ENCODE measurements at places on chromosomes 12 and 14.
A peak's percentile ranks its signal among the peaks of the same experiment; 100 is the strongest.

GRCh38 chr12:102300824-102301461, 103.3 kb upstream of the PMCH start:
- H3K27ac ChIP-seq = no peak overlapping the region
- H3K4me3 ChIP-seq = no peak overlapping the region
- peak; percentile 45 for DNase-seq
- no peaks in the 10 kb centered on the region for H3K4me1 ChIP-seq
- no peaks in the 10 kb centered on the region for H3K36me3 ChIP-seq
- no peaks in the 10 kb centered on the region for H3K27me3 ChIP-seq

GRCh38 chr14:56284641-56285040, 166.4 kb downstream of the PELI2 start:
- peaks cover 4% of the 10 kb centered on the region for H3K36me3 ChIP-seq
- H3K4me1 ChIP-seq = no peaks in the 10 kb centered on the region
- no peaks in the 10 kb centered on the region for H3K27me3 ChIP-seq

- peak overlapping the region; percentile 67 for H3K27ac ChIP-seq
- H3K4me1 ChIP-seq = no peaks in the 10 kb centered on the region
- H3K4me3 ChIP-seq = peak overlapping the region; percentile 92
- H3K27me3 ChIP-seq = no peaks in the 10 kb centered on the region
Measured at GRCh38 chr12:88035271-88035906, 6.2 kb upstream of the C12orf50 start.

- H3K4me1 ChIP-seq = peaks cover 14% of the 10 kb centered on the region
- peak overlapping the region; percentile 65 for H3K27ac ChIP-seq
- H3K4me3 ChIP-seq = peak overlapping the region; percentile 56
- no peaks in the 10 kb centered on the region for H3K27me3 ChIP-seq
- peak; percentile 71 for DNase-seq
Measured at GRCh38 chr12:49232940-49233841, 31.7 kb upstream of the TUBA1C start.

- no peak for DNase-seq
- H3K27me3 ChIP-seq = peaks cover 90% of the 10 kb centered on the region
- H3K27ac ChIP-seq = no peak within 1 kb of the TSS
- no peak within 1 kb of the TSS for H3K4me3 ChIP-seq
- peaks cover 4% of the 10 kb centered on the region for H3K36me3 ChIP-seq
- peaks cover 19% of the 10 kb centered on the region for H3K4me1 ChIP-seq
Measured at GRCh38 chr14:101561145-101561896, at the start of gene DIO3. DIO3 (plus strand) TSS chr14:101561495.

DNA sequence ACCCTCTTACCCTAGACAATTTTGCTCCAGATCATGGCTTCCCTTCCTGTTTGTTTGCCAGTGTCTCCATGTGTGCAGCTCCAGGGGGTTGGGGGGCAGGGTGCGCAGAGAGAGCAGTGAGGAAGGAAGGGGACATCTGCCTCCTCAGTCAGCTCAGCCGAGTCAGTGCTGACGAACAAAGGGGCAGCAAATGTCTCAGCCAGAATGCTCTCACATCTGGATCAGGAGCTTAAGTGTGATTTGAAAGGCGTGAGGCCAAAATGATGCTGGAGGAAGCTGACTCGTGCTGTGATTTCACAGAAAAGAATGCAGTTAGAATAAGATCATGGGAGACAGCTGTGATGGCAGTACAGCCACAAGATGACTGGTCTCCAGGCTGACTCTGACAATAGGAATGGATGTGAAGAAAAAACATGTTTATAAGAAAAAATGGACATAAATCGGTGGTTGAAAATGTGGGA, 27.1 kb upstream of the CDK17 start:
- peaks cover 5% of the 10 kb centered on the region for H3K36me3 ChIP-seq
- H3K27me3 ChIP-seq = no peaks in the 10 kb centered on the region
- H3K4me1 ChIP-seq = peaks cover 15% of the 10 kb centered on the region
- H3K27ac ChIP-seq = peak overlapping the region; percentile 98

GRCh38 chr14:59811815-59812214, 58.8 kb downstream of the RTN1 start:
- no peak for DNase-seq
- no peaks in the 10 kb centered on the region for H3K36me3 ChIP-seq
- H3K4me3 ChIP-seq = no peak overlapping the region

DNA sequence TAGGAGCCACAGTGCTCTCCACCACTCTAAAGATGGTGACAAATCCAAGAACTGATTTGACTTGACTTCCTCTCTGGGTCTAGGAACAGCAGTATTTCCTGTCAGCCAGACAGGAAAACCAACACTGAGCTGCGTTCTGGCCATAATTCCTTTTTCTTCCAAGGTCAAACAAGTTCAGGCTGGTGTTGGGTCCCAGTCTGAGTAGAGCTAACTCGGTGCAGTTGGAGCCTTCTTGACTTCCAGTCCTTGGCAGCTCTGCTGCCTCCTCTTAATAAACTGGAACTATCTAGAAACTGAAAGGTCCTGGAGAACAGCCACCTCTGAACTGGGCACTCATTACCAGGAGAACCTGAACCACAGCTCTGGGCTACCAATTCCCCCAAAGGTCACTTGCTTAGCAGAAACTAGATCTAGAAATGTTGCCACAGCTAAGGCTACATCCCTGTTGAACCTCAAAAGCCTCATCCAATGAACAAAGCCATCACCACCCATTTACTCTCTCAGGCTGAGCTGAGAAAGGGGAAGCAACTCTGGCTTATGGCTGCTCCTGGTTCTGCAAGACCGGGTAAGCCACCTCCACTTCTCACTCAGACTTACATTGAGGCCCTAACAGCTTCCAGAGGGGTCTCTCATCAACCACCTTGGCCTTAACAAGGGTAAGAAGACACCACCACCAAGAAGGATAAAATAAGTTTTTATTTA, 27.7 kb downstream of the MAX start:
- no peak overlapping the region for H3K4me3 ChIP-seq
- peaks cover 5% of the 10 kb centered on the region for H3K4me1 ChIP-seq
- H3K27ac ChIP-seq = no peak overlapping the region
- DNase-seq = no peak
- H3K27me3 ChIP-seq = no peaks in the 10 kb centered on the region

DNA sequence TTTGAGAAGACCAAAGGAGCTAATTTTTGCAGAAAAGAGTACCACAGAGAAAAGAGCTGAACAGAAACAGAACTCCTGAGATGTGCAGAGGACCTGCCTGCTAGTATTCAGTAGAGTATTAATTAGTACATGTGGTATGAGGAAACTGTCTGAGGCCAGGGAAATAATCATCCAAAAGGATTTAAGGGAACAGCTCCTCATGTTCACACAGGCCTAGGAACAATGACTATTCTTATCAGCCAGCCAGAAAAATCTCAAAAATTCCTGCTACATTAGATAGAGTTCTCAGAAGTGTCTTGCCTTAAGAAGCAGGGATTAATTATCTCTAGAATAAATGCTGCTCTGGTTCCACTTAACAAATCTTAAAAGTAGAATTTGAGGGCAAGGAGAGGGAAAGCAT, 36.4 kb downstream of the PKP2 start:
- H3K4me1 ChIP-seq = no peaks in the 10 kb centered on the region
- no peaks in the 10 kb centered on the region for H3K27me3 ChIP-seq
- H3K4me3 ChIP-seq = no peak overlapping the region

GRCh38 chr14:30884901-30885300, 10.5 kb downstream of the COCH start:
- no peaks in the 10 kb centered on the region for H3K27me3 ChIP-seq
- no peak overlapping the region for H3K27ac ChIP-seq
- peaks cover 20% of the 10 kb centered on the region for H3K36me3 ChIP-seq
- H3K4me1 ChIP-seq = no peaks in the 10 kb centered on the region
- no peak for DNase-seq

DNA sequence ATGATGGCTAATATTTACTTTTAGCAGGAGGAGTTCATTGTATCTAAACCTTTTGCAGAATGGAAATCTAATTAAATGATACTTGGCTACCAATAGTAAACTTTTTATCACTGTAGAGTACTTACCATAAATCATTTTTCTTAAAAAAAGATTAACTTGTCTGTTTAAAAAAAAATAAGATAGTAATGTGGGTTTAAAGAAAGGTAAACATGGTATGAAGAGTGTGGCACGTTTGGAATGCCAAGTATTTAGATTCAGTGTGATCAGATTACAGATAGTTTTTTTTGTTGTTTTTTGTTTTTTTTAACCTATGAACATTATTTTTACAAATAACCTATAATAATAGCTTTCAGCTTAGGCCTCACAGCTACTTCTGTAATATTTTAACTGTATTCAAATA, 25.8 kb downstream of the KTN1 start:
- peaks cover 9% of the 10 kb centered on the region for H3K4me1 ChIP-seq
- H3K27me3 ChIP-seq = no peaks in the 10 kb centered on the region
- no peak overlapping the region for H3K4me3 ChIP-seq
- DNase-seq = no peak

DNA sequence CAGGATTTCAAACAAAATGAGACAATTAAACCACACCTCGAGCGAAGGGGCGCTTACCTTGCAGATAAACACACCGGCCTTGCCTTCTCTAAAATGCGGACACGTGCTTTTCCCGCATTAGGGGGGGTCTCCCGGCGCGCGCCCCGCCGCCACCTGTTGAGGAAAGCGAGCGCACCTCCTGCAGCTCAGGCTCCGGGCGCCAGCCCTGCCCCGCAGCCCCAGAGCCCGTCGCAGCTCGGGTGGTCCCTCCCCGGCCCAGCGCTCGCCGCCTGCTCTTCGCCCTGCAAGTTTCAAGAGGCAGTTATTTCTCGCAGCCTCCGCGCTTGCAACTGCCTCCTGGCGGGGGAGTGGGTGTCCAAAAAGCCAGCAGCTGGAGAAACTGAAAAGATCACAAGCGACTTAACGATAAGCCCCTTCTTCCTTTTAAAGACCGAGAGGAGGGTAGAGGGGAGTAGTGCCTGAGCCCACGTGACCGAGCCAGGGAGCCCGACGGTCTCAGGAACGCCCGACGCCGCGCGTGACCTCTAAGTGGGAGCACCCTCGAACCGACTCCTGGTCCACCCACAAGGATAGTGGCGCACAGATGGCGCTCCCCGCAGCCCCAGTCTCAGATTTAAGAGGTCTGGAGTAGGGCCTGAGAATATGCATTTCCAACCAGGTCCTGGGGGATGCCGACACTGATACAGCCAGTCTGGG, at the start of gene ESR2:
ESR2 (minus strand) TSS at position 396 of the 696 bp plus-strand sequence. CDS start 11,386 bp downstream, outside the sequence.
- H3K27ac ChIP-seq = no peak within 1 kb of the TSS
- peaks cover 11% of the 10 kb centered on the region for H3K4me1 ChIP-seq
- H3K36me3 ChIP-seq = no peaks in the 10 kb centered on the region
- no peaks in the 10 kb centered on the region for H3K27me3 ChIP-seq
- DNase-seq = peak; percentile 60

- H3K27me3 ChIP-seq = no peaks in the 10 kb centered on the region
- peak; percentile 47 for DNase-seq
- H3K4me1 ChIP-seq = peaks cover 3% of the 10 kb centered on the region
- H3K36me3 ChIP-seq = no peaks in the 10 kb centered on the region
- no peak overlapping the region for H3K27ac ChIP-seq
Measured at GRCh38 chr12:48296586-48297282, 54.0 kb downstream of the ZNF641 start.

DNA sequence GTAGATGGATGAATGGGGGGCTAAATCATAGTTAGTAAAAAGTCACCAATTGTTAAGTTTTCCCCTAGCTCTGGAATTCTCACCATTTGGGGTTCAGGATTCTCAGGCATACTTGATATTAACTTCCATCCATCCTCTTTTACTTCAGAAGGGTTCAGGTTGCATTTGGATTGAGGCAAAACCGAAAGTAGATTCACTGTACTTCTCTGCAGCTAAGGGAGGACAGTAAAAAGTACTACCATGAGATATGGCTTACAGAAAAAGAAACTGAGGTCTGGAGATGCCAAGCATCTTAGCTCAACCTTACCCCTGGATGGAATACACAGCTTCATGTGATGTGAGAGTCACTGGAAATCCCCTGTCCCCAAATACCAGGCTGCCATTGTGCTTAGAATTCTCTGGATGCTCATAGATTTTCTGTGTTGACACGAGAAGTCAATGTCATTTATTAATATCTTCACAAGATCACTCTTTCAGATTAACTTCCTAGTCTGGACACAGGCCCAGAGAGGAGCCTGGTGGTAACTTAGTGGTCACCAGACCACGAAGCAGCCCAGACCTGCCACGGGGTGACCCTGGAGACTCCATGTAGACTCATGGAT, 87.1 kb downstream of the SSPN start:
- no peak overlapping the region for H3K27ac ChIP-seq
- peaks cover 18% of the 10 kb centered on the region for H3K4me1 ChIP-seq
- H3K27me3 ChIP-seq = no peaks in the 10 kb centered on the region
- DNase-seq = no peak
- no peaks in the 10 kb centered on the region for H3K36me3 ChIP-seq
- no peak overlapping the region for H3K4me3 ChIP-seq

DNA sequence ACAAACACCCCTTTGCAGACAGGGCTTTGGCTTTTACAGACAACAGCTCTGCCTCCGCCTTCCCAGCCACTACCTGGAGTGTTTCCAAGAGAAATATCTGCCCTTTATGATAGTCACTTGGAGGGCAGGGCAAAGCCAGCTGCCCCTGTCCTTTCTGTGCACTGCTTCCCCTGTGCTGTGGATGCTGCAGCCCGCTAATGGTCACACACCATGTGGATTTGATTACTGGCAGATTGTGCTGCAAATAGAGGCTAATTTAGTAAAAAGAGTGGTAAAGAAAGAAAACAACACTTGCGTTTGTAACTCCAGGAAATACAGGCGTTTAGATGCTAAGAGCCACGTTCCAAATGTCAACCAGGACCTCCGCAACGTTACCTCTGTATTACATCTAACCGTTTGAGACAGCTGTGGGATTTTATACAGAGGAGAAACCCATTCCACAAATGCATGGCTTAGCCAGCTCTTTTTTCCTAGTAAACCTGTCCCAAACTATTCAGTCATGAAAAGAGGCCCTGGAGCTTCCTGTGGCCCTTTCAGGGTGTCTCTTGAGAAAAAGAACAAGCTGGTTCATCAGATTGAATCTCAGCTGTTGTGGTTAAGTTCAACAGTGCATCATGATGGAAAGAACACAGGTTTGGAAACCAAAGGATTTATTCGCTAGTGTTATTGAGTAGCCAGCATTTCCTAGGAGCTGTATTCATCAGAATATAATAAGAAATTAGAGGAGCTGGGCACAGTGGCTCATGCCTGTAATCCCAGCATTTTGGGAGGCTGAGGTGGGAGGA, 30.1 kb upstream of the PWP1 start:
- no peaks in the 10 kb centered on the region for H3K36me3 ChIP-seq
- H3K27ac ChIP-seq = no peak overlapping the region
- no peak for DNase-seq

DNA sequence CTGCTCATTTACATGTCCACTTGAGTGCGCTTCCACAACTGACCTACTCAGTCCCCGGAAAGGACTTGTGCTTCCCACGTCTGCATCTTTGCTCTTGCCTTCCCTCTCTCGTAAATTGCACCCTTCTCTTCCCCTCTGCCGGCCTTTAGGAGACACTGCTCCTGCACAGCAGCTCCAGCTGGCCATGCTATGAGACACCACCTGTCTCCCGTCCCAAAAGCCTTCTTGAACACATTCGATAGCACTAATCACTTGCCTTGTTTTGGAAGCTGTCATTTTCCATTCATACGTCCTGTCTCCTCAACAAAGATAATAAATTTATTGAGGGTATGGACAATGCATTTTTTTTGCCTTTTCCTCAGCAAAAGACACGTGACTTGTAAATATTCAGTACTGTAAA, 15.7 kb upstream of the KCNA1 start:
- no peaks in the 10 kb centered on the region for H3K36me3 ChIP-seq
- H3K4me1 ChIP-seq = no peaks in the 10 kb centered on the region
- no peak overlapping the region for H3K4me3 ChIP-seq
- no peaks in the 10 kb centered on the region for H3K27me3 ChIP-seq
- no peak overlapping the region for H3K27ac ChIP-seq

- H3K36me3 ChIP-seq = peaks cover 14% of the 10 kb centered on the region
- DNase-seq = peak; percentile 44
- no peaks in the 10 kb centered on the region for H3K27me3 ChIP-seq
- no peak overlapping the region for H3K4me3 ChIP-seq
Measured at GRCh38 chr14:81211844-81212243, 8.9 kb downstream of the GTF2A1 start.
